Femur (tissue), 1 donor: ENCODE measurements at places on chromosomes 2 and 18.

- DNase-seq = no peak
These were observed 63.0 kb upstream of the STPG4 start for GRCh38 chr2:47218066-47218581.

GRCh38 chr18:67139899-67140298 is 376.6 kb downstream of the DSEL start:
- DNase-seq = no peak

DNA sequence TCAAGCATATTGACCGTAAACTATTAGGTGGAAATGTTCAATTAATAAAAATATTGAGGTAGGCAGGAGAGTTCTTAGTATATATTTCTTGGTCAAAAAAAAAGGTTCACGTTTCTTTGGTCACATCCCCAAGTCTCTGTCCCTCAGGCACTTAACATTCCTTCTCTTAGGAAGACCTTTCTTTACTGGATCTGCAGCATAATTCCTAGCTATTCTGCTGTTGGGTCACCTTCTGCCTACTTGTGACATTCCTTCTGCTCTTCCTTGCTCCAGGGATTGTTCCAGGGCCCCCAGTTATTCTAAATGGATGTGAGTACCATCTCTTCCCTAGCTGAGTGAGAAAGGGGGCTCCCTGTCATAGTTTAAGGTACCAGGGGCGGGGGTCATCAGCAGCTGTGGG is 4.2 kb downstream of the UGP2 start:
- DNase-seq = no peak

GRCh38 chr2:107349329-107349728 is 463.4 kb upstream of the ST6GAL2 start:
- DNase-seq = no peak

GRCh38 chr2:238912916-238913875 is 65.3 kb downstream of the TWIST2 start:
- DNase-seq = peak; percentile 9

DNA sequence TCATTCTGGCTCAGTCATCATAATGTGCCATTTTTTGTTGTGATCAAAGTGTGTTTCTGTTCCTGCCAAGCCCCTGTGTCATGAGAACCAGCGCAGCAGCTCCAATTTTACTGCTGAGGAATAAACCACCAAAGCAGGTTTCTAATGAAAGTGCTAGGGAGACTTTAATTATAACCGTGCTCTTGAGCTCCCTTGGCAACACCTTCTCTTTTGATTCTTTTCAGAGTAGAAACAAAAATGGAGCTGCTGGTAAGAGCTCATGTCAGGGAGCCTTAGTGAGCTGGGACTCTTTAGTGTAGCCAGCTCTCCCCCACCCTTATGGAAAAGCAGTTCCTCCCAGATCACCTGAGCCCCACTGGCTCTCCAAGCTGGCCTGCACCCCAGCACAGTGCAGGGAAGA is 74.3 kb downstream of the LYPD1 start:
- DNase-seq = no peak

GRCh38 chr18:32707586-32707985 is 65.2 kb downstream of the KLHL14 start:
- no peak for DNase-seq
